SHP77 (cell line): ENCODE measurements at places on chromosomes 7 and 10.
A peak's percentile ranks its signal among the peaks of the same experiment; 100 is the strongest.

DNA sequence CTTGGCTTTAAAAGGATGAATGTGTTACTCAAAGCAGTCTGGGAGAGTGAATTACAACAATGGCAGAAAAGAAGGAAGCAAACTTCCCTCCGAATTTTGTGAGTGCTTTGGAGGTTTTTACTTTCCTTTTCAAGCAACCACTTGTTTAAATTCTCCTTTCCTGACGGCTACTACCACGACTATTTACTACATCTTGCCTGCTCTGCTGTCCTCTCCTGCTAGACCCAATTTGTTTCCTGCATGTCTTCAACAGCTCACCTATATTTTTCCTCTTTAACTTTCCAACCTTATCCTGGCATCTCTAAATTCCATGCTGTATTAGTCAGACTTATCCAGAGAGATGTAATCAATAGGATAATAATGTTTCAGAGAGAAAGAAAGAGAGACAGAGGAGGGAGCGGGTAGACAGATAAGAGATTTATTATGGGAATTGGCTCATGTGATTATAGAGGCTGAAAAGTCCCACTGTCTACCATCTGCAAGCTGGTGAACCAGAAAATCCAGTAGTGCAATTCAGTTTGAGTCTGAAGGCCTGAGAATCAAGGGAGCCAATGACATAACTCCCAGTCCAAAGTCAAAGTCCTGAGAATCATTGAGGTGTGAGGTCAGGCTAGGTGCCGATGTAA is 42.8 kb upstream of the SLC13A1 start:
- DNase-seq, result no peak

DNA sequence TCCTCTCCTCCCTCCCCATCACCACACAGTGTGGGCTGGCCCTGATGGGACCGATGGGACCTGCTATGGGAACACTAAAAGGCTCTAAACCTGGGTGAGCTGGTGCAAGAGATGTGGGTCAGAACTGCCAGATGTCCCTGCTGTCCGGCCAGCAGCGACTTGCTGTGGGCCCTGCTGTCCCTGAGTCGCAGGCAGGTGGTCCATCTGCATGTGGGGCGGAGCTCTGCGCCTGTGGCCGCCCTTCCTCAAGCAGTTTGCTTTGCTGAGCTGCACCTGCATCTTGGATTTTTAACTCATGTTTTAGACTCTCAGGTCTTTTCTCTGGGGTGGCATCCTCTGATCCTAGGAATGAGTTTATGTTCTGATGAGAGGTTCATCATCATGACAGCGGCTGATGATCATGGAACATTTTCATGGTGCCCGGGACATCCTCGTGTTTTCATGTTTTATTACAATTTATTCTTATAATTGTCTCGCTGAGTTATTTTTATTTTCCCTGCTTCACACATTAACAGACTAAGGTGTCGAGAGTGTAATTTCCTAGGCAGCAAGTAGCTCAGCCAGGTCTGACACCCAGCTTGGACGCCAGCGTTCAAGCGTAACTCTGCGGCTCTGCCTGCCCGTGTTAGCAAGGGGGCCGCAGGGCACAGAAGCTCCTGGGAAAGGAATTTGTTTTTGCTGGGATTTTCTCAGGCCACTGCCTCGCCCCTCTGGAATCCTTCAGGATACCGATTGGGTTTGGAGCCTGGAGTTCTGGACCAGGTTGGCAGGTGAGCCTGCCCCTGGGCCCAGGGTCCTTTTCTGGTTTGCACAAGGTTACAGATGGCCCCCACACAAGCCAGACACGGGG is 615.2 kb upstream of the FOXK1 start:
- no peak for DNase-seq

DNA sequence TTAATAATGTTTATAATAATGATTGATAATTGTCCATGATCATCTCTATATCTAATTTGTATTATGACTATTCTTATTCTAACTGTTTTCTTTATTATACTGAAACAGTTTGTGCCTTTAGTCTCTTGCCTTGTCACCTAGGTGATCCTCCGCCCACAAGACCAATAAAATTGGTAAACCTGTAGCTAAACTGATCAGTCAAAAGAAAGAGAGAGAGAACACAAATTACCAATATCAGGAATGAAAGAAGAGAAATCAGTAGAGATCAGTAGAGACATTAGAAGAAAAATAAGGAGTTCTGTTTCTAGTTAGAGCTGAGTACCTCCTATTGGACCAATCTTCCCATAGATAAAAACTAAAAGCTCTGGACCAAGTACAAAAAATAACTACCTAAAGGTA is 6.1 kb upstream of the COA1 start:
- DNase-seq, result no peak

- peak; percentile 81 for DNase-seq
Measured at GRCh38 chr7:97104719-97105238, 12.7 kb upstream of the SDHAF3 start.

GRCh38 chr7:86981127-86981526 is 78.3 kb downstream of the ELAPOR2 start:
- no peak for DNase-seq

GRCh38 chr7:19675816-19676215 is 33.0 kb downstream of the POLR1F start:
- no peak for DNase-seq

DNA sequence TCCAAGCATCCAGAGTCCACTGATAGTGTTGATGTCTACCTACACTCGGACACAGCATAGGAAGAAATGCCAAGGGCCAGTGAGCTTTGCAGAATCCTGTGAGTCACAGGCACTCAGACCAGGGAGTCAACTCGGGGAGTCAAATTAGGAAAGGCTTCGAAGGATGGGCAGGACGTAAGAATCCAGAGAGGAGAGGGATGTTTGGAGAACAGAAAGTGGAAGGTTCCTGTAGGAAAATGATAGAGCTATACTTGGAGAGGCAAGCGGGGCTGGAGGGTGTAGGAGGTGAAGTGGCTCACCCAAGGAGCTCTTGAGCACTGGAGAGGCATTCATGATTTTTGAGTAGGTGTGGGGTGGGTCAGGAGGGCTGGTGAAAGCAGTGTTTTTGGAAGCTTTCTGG is 3.0 kb downstream of the ZYX start:
- no peak for DNase-seq

DNA sequence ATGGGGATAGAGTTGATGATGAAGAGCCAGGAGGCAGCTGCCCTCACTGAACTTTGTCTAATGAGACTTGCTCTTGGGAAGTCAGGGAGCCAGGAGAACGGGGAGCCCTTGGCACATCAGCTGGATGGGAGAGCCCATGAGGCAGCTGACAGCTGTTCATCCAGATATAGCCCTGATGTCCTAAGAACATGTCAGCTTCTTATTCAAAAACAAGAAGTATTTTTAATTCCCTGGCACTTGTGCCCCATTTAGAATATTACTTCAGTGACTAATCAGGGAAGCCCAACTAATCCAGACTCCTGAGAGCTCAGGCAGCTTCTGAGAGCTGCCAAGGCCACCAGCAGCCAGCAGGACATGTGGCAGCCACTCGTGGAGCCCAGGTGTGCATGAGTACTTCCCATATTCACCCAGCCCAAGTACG is 363.4 kb downstream of the GRID1 start:
- DNase-seq, result no peak

- no peak for DNase-seq
Measured at GRCh38 chr7:82468435-82468834, 24.9 kb upstream of the CACNA2D1 start.

DNA sequence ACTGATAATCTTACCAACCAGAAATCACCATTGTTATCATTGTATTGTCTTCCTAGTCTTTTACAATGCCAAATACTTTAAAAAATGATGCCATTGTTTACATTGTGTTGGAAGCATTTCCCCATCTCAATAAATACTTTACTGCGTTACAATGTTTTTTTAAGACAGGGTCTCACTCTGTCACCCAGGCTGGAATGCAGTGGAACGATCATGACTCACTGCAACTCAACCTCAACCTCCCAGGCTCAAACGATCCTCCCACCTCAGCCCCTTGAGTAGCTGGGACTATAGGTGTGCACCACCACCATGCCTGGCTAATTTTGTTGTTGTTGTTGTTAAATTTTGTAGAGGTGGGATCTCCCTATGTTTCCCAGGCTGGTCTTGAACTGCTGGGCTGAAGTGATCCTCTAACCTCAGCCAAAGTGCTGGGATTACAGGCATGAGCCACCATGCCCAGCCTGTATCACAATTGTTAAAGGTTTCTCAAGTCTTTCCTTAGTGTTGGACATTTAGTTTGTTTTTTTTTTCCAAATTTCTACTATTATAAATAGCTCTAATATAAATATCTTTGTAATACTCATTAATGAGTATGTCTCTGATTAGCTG is 13.5 kb downstream of the LRMDA start:
- DNase-seq, result no peak

- no peak for DNase-seq
Measured at GRCh38 chr7:108109221-108109908, 20.8 kb downstream of the LAMB4 start.

- no peak for DNase-seq
Measured at GRCh38 chr10:93368210-93368609, 113.9 kb downstream of the MYOF start.

DNA sequence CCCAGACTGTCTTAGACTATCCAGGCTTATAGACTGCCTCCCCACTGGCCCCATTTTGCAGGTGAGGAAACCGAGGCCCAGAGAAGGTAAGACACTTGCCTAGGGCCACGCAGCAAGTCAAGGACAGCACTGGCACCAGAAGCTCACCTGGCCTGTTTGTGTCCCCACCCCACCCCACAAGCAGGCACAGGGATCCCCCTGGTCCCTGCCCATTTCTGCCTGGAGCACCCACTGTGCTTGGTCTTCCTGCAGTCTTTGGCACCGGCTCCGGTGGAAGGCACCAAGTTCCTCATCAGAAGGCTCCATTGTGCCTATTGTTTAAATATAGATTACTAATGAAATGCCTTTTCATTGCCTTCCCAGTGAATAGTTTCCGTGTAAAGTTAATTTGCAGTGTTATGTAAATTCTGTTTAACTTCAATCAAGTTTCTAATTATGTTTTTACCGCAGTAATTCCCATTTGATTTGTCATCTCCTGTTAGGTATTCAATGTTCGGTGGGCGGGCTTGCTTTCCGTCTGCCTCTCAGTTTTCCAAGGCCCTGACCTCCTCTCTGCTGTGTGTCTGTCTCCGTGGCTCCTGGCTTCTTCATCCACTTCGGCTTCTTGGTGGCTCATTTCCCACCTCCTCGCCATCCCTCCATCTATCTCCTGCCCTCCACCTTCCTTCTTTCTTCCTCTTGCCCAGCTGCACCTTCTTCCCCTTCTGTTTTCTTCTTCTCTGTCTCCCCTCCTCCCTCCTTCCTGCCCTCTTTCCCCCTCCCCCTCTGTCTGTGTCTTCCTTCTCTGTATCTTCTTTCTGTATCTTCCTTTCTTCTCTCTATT is 75.8 kb downstream of the ZMIZ1 start:
- no peak for DNase-seq

GRCh38 chr10:24606021-24606420 is 117.7 kb downstream of the ARHGAP21 start:
- no peak for DNase-seq

- no peak for DNase-seq
Measured at GRCh38 chr10:119689016-119689580, 36.8 kb upstream of the INPP5F start.

DNA sequence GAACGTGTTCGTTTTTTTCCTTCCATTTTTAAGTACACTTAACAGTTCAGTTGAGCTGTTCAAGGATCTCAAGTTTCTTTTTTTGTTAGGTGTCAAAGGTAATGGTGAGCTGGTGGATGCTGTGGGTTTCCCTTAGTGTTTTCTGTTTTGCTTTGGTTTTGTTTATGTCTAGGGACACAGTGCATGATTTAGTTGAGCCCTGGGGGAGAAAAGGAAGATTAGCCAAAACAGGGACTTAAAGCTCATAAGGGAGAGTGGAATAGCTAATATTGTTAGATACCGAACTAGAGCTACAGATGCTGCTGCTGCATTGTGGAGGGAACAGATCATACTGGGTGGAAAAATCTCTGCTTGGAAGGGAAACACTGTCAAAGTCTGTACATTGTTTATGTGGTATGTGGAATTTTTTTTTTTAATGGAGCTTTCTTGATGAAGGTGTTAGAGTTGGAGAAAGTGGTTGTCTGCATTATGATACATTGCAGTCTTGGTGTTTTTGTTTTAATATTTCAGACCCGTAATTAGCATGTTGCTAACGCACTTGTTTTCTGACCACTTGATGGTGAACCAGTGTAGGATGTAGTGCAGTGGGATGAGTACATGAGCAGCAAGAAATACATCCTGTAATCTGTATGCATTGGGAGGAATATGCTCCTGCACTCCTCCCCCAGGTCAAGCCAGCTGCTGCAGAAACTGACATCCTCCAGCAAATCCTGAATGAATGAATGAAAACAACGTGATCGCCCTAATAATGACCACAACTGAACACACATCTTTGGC is 2.1 kb downstream of the GLCCI1 start:
- DNase-seq, result peak; percentile 37

GRCh38 chr7:42574685-42575084 is 337.2 kb downstream of the C7orf25 start:
- no peak for DNase-seq

DNA sequence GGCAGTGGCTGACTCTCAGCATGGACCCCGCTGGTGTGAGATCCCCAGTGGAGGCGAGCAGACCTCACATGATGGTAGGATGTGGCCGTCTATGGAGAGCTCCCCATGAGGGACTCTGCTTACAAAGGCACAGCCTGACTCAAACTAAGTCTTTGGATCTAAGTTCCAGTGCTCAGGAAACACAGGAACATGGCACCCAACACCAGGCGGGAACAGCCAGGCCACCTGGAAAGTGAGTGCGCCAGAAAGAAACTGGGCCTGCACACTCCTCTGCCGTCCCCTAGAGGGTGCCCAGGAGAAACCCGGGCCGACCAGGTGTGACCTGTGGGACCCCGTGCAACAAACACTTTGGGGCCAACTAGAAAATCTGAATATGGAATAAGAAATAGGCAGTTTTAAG is 10.0 kb downstream of the PITRM1 start:
- no peak for DNase-seq

DNA sequence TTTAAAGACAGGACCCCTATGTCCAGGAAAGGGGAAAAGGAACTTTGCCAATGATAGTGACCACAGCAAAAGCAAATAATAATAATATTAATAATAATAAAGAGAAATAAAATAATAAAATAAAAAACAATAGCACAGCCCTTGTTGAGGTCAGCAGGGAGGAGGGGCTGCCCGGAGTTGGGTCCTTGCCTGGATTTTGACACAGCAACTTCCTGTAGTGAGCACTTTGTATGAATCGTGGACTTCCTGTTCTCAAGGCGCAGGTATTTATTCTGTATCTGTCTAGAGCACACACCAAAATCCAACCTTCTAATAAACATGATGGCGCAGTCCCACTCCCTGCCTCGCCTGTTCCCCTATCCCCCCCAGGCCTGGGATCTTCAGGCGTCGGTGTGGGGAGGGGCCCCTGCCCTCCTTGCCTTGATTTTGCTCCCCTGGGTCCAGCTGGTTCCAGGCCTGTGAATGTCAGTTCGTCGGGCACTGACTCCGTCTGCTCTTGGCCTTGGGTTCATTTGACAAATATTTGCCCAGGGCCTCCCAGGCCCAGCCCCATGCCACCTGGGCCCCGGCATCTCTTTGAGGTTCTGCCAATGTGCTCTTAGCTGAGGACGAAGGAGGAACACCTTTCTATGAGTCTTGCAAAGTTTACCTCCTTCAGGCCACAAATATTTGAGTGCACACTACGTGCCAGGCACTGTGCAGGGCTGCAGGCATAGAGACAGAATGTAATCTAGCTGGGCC is 13.9 kb downstream of the TRIM8 start:
- no peak for DNase-seq
